ENCODE measurements at places on chromosomes 4 and X. TPM values are rescaled to one million over a fixed set of nuclear protein-coding genes. Genes with fewer than 3 reads are reported as not detected.
A peak's percentile ranks its signal among the peaks of the same experiment; 100 is the strongest.

Gene TRPC5OS
- not detected for total RNA-seq

- H3K27me3 ChIP-seq: no peaks in the 10 kb centered on the region
- no peak overlapping the region for H3K27ac ChIP-seq
- no peaks in the 10 kb centered on the region for H3K4me1 ChIP-seq
- no peak for DNase-seq
- no peaks in the 10 kb centered on the region for H3K36me3 ChIP-seq
- no peak overlapping the region for H3K4me3 ChIP-seq
Observed at GRCh38 chr4:28879178-28879577, 1841.0 kb upstream of the PCDH7 start.

DNA sequence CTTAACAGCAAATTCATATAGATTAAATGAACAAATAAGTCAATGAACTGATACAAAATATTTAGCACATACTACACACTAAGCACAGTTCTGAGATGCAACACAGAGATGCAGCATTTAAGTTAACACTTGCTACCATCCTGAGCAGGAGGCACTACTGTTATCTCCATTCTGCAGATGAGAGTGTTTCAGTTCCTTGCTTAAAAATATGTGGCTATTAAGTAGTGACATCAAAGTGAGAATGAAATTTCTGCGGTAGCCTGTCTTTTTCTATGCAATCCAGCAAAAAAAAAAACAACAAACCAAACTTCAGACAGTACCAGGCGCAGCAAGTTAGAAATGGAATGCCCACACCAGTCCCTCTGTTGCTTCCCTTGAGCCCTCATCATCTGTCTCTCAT, 90.8 kb downstream of the SHISA3 start:
- no peaks in the 10 kb centered on the region for H3K27me3 ChIP-seq
- no peaks in the 10 kb centered on the region for H3K4me1 ChIP-seq
- H3K4me3 ChIP-seq: no peak overlapping the region
- DNase-seq: no peak
- H3K27ac ChIP-seq: no peak overlapping the region

Gene PAGE2B
- total RNA-seq: not detected

GRCh38 chr4:182554736-182555135, 311.5 kb downstream of the TENM3 start:
- H3K27ac ChIP-seq: no peak overlapping the region
- no peaks in the 10 kb centered on the region for H3K4me1 ChIP-seq
- DNase-seq: no peak
- no peaks in the 10 kb centered on the region for H3K36me3 ChIP-seq
- no peak overlapping the region for H3K4me3 ChIP-seq
- H3K27me3 ChIP-seq: no peaks in the 10 kb centered on the region

DNA sequence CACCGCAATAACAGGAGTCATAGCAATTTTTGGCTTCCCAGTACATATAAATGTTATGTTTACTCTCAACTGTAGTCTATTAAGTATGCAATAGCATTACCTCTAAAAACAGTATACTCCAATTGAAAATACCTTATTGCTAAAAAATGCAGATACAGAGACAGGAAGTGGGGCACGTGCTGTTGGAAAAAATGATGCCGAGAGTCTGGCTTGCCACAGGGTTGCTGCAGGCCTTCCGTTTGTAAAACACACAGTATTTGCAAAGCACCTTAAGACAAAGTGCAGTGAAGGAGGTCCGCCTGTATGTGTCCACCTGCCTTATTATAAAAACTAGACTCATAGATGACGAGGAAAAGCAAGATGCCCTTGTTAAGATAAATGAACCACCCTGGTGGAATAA, 23.5 kb downstream of the CD99 start:
- H3K27ac ChIP-seq: no peak overlapping the region
- H3K4me3 ChIP-seq: no peak overlapping the region
- no peak for DNase-seq
- peaks cover 18% of the 10 kb centered on the region for H3K36me3 ChIP-seq
- H3K27me3 ChIP-seq: no peaks in the 10 kb centered on the region

- no peak overlapping the region for H3K4me3 ChIP-seq
- H3K27me3 ChIP-seq: no peaks in the 10 kb centered on the region
- DNase-seq: no peak
- H3K36me3 ChIP-seq: no peaks in the 10 kb centered on the region
- H3K4me1 ChIP-seq: no peaks in the 10 kb centered on the region
- H3K27ac ChIP-seq: no peak overlapping the region
Observed at GRCh38 chrX:18748499-18748898, 41.1 kb downstream of the PPEF1 start.

- H3K36me3 ChIP-seq: no peaks in the 10 kb centered on the region
- H3K4me1 ChIP-seq: no peaks in the 10 kb centered on the region
- no peak overlapping the region for H3K27ac ChIP-seq
- H3K27me3 ChIP-seq: no peaks in the 10 kb centered on the region
- H3K4me3 ChIP-seq: no peak overlapping the region
Observed at GRCh38 chrX:108132876-108133275, 41.3 kb downstream of the ATG4A start.

Gene KIAA0232
- total RNA-seq: 25.5 TPM

DNA sequence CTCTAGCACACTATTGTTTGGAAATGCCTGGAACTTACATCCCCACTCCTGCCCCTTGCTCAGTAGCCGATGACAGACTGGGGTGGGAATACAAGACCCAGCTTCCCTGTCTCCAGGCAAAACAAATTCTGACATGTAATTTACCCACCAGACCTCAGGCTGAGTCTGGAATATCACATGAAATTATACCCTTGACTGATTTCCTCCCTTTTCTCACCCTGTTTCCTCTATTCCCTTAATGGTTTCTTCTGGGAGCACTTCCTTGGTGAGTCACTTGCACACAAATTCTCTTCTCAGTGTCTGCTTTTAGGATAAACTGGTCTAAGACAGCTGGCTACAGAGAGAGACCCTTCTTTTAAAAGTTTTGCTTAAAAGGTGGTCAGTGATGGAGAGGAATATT, 65.8 kb upstream of the DIPK2B start:
- no peaks in the 10 kb centered on the region for H3K36me3 ChIP-seq
- no peaks in the 10 kb centered on the region for H3K4me1 ChIP-seq
- no peak overlapping the region for H3K4me3 ChIP-seq
- H3K27ac ChIP-seq: no peak overlapping the region

GRCh38 chr4:69078852-69079251, 17.4 kb upstream of the UGT2B7 start:
- H3K36me3 ChIP-seq: no peaks in the 10 kb centered on the region
- H3K4me3 ChIP-seq: no peak overlapping the region
- no peak for DNase-seq
- H3K4me1 ChIP-seq: no peaks in the 10 kb centered on the region
- no peaks in the 10 kb centered on the region for H3K27me3 ChIP-seq

DNA sequence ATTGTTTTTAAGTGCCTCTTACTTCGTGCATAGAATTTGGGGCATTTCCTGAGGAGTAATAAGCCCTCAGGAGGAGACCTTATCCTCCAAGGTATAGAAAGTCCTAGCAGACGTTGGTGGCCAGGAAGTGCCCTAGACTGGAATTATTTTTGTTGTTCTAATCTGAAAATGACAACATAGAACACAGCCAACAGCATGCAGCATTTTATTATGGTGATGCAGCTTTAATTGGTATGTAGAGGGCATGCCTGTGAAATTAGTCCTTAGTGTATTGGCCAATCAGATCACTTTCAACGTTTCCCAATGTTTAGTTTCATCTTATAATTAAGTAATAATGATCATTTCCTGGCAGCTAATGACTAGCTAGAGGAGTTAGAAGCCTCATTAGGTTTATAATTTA, 199.2 kb downstream of the SHROOM3 start:
- no peaks in the 10 kb centered on the region for H3K4me1 ChIP-seq
- no peaks in the 10 kb centered on the region for H3K27me3 ChIP-seq
- no peak for DNase-seq
- H3K27ac ChIP-seq: no peak overlapping the region

DNA sequence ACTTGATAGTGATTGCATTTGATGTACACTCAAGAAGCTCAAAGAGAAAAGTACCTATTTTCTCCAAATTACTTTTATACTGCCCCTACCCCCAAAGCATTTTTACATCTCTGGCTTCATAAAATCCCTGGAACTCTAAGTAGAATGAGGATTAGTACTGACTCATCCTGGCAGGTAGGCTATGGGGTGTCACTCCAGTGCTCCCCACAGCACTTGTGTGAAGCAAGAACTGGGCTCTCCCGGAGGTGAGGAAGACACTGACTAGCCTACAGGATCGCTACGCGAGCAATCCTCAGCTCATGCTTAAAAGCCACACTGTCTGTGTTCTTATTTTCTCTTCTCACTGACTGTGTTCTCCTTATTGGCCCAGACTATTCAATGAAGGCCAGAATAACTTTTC, 90.4 kb upstream of the NDP start:
- no peak overlapping the region for H3K4me3 ChIP-seq

Gene RNF128
- total RNA-seq: 82.1 TPM

Gene DOK7
- total RNA-seq: 0.18 TPM

GRCh38 chr4:10781805-10782204, 97.2 kb upstream of the CLNK start:
- no peaks in the 10 kb centered on the region for H3K36me3 ChIP-seq
- H3K27ac ChIP-seq: no peak overlapping the region
- no peaks in the 10 kb centered on the region for H3K27me3 ChIP-seq

- no peaks in the 10 kb centered on the region for H3K4me1 ChIP-seq
- H3K36me3 ChIP-seq: no peaks in the 10 kb centered on the region
Observed at GRCh38 chr4:87510747-87511146, 18.4 kb downstream of the SPARCL1 start.

DNA sequence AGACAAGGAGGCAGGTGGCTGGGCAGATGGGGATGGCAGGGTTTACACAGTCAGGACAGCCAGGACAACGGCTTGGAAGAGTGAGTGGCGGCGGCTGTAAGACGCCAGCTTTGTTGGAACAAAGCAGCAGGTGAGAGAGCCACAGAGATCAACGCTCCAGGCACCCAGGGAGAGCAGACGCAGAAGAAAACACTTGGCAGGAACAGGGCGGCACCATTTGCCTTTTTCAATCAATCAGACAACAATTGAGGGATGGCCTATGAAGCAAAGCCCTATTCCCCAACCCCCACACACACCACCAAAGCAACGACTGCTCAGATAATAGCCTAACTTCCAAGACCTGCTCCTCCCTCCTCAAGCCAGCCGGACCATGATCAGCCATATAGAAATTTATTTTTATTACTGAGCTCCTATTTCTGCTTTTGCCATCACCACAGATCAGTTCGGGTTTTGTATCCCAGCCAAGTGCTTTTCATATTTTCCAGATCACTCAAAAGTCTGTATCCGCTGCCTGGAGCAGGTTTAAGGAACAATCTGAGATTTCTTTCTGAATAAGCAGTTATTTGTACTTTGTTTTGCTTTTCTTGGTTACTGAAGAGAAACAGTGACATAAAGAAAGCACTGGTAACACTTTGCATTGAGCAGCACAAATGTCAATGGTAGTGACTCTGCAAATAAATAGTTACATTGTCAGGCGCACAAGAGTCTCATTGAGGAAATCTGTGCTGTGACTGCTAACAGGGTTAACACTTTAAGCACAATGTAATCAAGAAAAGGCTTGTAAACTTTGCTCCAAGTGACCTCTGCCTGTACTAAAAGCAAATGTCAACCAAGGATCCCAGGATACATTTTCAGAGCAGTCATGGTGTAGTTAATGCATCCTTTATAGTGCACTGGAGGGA, 81.8 kb upstream of the RBPJ start:
- no peak overlapping the region for H3K4me3 ChIP-seq
- no peaks in the 10 kb centered on the region for H3K27me3 ChIP-seq
- H3K27ac ChIP-seq: peak overlapping the region; percentile 16
- no peaks in the 10 kb centered on the region for H3K36me3 ChIP-seq

DNA sequence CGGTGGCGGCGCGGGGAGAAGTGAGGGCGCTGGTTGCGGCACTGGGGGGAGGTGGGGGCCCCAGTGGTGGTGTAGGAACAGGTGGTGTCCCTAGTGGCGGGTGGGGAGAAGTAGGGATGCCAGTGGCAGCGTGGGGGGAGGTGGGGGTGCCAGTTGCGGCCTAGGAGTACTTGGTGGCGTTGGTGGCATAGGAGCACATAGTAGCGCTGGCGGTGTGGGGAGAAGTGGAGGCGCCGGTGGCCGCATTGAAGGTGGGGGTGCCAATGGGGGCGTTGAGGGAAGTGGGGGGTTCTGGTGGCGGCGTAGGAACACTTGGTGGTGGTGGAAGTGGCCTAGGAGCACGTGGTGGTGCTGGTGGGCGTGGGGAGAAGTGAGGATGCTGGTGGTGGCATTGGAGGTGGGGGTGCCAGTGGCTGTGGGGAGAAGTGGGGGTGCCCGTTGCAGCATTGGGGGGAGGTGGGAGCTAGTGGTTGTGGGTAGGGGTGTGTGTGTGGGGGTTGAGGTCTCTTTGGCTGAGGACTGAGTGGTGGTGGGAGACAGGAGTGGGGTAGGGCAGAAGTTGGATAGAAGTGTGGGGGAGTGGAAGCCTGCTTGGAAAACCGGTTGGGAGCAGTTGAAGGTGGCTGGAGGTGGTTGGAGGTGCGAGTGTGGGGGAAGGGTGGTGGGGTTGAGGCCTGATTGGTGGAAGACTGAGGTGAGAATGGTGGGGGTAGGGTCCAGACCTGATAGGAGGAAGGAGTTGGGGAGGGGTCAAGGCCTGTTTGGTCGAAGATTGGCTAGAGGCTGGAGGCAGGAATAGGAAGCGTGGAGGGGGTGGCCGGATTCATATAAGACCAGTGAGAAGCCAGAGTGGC, 1.1 kb downstream of the GCNA start:
- no peaks in the 10 kb centered on the region for H3K36me3 ChIP-seq
- no peaks in the 10 kb centered on the region for H3K4me1 ChIP-seq
- no peak overlapping the region for H3K4me3 ChIP-seq
- no peak overlapping the region for H3K27ac ChIP-seq
- DNase-seq: no peak

GRCh38 chr4:2321279-2322196, 59.6 kb upstream of the MXD4 start:
- H3K4me3 ChIP-seq: no peak overlapping the region
- no peak overlapping the region for H3K27ac ChIP-seq
- no peak for DNase-seq
- no peaks in the 10 kb centered on the region for H3K4me1 ChIP-seq
- no peaks in the 10 kb centered on the region for H3K27me3 ChIP-seq

- DNase-seq: no peak
- H3K4me3 ChIP-seq: no peak overlapping the region
- H3K36me3 ChIP-seq: no peaks in the 10 kb centered on the region
- no peak overlapping the region for H3K27ac ChIP-seq
- H3K4me1 ChIP-seq: peaks cover 5% of the 10 kb centered on the region
- no peaks in the 10 kb centered on the region for H3K27me3 ChIP-seq
Observed at GRCh38 chr4:184101711-184102110, 116.0 kb downstream of the ENPP6 start.

DNA sequence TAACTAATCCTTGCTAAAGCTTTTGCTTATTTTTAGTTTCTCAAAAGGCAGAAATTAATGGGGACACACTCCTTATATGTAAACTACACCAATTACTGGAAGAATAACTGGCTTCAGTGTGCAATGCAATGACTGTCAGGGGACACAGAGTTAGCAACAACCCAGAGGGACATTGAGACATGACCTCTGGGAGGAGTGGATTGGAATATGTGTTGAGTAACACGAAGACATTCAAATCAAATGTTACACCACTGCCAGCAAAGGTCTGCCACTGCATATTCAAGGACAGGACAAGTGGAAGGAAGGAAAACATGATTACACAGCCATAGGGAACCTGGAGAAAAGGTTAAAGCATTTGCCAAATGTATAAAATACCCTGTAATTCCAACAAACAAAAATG, 240.1 kb upstream of the FSTL5 start:
- no peaks in the 10 kb centered on the region for H3K36me3 ChIP-seq
- no peaks in the 10 kb centered on the region for H3K27me3 ChIP-seq
- no peak for DNase-seq
- H3K4me3 ChIP-seq: no peak overlapping the region
- H3K27ac ChIP-seq: no peak overlapping the region
